ENCODE measurements at places on chromosomes 1 and 21.

GRCh38 chr1:74324684-74325448 is 89.7 kb downstream of the TNNI3K start:
- no peak for DNase-seq

GRCh38 chr1:41282679-41283317 is 40.7 kb upstream of the SCMH1 start:
- no peak for DNase-seq

DNA sequence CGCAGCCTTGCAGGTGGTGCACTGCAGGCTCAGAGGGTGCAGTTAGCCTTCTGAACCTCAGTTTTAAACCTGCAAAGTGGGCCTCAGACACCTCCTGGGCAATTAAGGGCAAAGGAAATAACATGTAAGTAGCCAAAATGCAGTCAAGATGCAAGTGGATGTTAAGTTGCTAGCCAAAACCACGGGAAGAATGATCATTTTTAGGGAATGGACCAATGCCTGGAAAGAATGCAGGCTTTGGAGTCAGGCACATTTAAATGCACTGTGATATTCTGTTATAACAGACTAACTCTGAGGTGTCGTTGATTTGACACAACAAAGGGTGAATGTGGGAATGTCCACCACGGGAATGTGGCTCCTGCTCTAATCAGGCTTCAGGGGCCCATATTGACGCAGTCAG is 57.9 kb upstream of the PTGFRN start:
- no peak for DNase-seq

GRCh38 chr1:56133522-56134472 is 445.6 kb downstream of the PLPP3 start:
- no peak for DNase-seq

DNA sequence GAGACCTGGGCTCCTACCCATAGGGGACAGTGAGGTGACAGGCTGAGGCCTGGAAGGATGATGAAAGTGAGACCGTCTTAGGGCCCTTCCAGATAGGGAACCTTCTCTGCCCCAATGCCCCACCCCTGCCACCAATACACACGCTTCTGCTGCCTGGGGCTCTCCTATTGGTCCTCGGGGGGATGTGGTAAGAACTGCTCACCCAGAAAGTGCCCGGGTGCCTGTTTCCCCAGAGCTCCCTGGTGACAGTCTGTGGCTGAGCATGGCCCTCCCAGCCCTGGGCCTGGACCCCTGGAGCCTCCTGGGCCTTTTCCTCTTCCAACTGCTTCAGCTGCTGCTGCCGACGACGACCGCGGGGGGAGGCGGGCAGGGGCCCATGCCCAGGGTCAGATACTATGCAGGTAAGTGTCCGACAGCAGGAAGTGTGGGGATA is 948 bp downstream of the SEMA4A start:
- no peak for DNase-seq

All from NCI-H146 (cell line).